ENCODE measurements at places on chromosomes 4 and X.
A peak's percentile ranks its signal among the peaks of the same experiment; 100 is the strongest.

GRCh38 chr4:3756343-3757059, 9.7 kb upstream of the ADRA2C start:
- no peaks in the 10 kb centered on the region for H3K36me3 ChIP-seq
- H3K27ac ChIP-seq = no peak overlapping the region
- no peak overlapping the region for H3K4me3 ChIP-seq
- DNase-seq = no peak
- no peaks in the 10 kb centered on the region for H3K27me3 ChIP-seq

- no peak for DNase-seq
- no peak overlapping the region for H3K4me3 ChIP-seq
- no peaks in the 10 kb centered on the region for H3K36me3 ChIP-seq
- H3K27me3 ChIP-seq = no peaks in the 10 kb centered on the region
- H3K27ac ChIP-seq = no peak overlapping the region
These were observed 98.5 kb downstream of the CENPC start for GRCh38 chr4:67446811-67447210.

- no peaks in the 10 kb centered on the region for H3K27me3 ChIP-seq
- H3K4me3 ChIP-seq = no peak overlapping the region
- H3K27ac ChIP-seq = no peak overlapping the region
- H3K4me1 ChIP-seq = no peaks in the 10 kb centered on the region
- H3K36me3 ChIP-seq = no peaks in the 10 kb centered on the region
These were observed 332.5 kb downstream of the GRID2 start for GRCh38 chr4:92636038-92636806.

- H3K36me3 ChIP-seq = no peaks in the 10 kb centered on the region
- DNase-seq = no peak
- H3K27me3 ChIP-seq = no peaks in the 10 kb centered on the region
These were observed 370.8 kb downstream of the GPM6A start for GRCh38 chr4:175441256-175441655.

DNA sequence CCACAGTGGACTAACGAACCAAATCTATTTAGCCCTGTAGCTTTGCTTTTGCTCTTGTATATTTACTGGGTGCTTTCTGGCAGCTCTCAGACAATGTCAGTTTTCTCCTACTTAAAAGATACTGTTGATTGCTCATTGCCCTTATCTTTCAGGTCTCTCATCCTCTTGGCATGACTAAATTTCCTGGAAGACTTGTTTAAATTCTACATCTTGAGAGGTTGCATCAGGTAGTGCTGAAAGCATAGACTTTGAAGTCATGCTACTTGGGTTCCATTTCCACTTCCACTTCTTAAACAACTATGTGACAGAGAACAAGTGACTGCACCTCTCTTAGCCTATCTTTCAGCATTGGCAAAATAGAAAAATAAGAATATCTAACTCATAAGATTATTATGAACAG, 8.4 kb downstream of the TDO2 start:
- H3K36me3 ChIP-seq = no peaks in the 10 kb centered on the region
- no peaks in the 10 kb centered on the region for H3K27me3 ChIP-seq
- no peak overlapping the region for H3K27ac ChIP-seq
- DNase-seq = no peak

GRCh38 chr4:3010998-3011397, 47.6 kb downstream of the GRK4 start:
- no peak overlapping the region for H3K4me3 ChIP-seq
- H3K4me1 ChIP-seq = no peaks in the 10 kb centered on the region
- no peak for DNase-seq
- no peaks in the 10 kb centered on the region for H3K27me3 ChIP-seq
- no peaks in the 10 kb centered on the region for H3K36me3 ChIP-seq

- H3K27ac ChIP-seq = no peak overlapping the region
- DNase-seq = no peak
- peak overlapping the region; percentile 45 for H3K4me3 ChIP-seq
- no peaks in the 10 kb centered on the region for H3K36me3 ChIP-seq
These were observed 2.1 kb downstream of the GPR101 start for GRCh38 chrX:137031517-137032340.

- H3K27ac ChIP-seq = no peak overlapping the region
- no peaks in the 10 kb centered on the region for H3K4me1 ChIP-seq
- H3K27me3 ChIP-seq = no peaks in the 10 kb centered on the region
- no peaks in the 10 kb centered on the region for H3K36me3 ChIP-seq
- no peak overlapping the region for H3K4me3 ChIP-seq
- DNase-seq = no peak
These were observed 8.9 kb upstream of the ADGRG4 start for GRCh38 chrX:136291824-136292223.

GRCh38 chr4:73831569-73831968, 4.9 kb upstream of the CXCL6 start:
- no peak overlapping the region for H3K27ac ChIP-seq
- H3K4me1 ChIP-seq = no peaks in the 10 kb centered on the region
- H3K27me3 ChIP-seq = no peaks in the 10 kb centered on the region
- no peak for DNase-seq

DNA sequence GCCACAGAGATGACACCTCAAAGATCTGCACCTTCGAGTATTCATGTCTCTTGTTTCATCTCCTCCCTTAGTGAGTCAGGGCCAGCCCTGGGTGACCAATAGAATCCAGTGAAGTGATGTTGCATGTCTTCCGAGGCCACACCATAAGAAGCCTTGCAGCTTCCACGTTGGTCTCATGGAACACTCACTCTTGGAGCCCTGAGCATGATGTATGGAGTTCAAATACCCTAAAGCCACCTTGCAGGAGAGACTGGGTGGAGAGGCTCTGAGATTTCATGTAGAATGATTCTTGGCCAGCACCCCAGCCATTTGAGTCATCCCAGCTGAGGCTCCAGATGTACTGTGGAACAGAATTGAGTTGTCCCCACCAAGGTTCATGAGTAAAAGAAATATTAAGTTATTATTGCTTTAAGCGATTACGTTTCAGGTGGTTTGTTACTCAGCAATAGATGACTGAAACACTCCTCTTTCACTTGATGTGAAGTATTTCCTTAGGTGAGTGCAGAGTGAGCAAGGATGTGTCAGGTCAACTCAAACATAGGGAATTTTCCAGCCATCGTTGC, 5.0 kb upstream of the RP2 start:
- DNase-seq = no peak
- H3K4me1 ChIP-seq = no peaks in the 10 kb centered on the region
- no peaks in the 10 kb centered on the region for H3K27me3 ChIP-seq
- H3K4me3 ChIP-seq = no peak overlapping the region
- H3K36me3 ChIP-seq = no peaks in the 10 kb centered on the region

- no peaks in the 10 kb centered on the region for H3K4me1 ChIP-seq
- no peaks in the 10 kb centered on the region for H3K27me3 ChIP-seq
- H3K36me3 ChIP-seq = no peaks in the 10 kb centered on the region
- H3K27ac ChIP-seq = no peak overlapping the region
These were observed 1.6 kb downstream of the EMCN start for GRCh38 chr4:100516225-100516624.

DNA sequence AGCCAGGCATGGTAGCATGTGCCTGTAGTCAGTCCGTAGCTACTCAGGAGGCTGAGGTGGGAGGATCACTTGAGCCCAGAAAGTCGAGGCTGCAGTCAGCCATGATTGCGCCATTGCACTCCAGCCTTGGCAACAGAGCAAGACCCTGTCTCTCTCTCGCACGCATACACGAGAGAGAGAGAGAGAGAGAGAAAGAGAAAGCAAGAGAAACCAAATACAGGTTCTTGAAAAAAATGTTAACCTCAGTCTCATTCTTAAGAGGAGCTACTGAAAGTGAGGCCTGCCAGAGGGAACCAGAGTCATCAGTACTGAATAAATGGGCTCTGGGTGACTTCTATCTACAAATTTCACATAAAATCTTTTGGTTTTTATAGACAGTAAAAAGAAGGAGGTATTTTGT, 42.9 kb downstream of the KIAA0232 start:
- no peak overlapping the region for H3K27ac ChIP-seq
- peaks cover 14% of the 10 kb centered on the region for H3K36me3 ChIP-seq
- H3K27me3 ChIP-seq = no peaks in the 10 kb centered on the region
